CD4-positive, alpha-beta T cell treated with Interleukin-21 for 1 hour (primary cell): ENCODE measurements at places on chromosomes 7 and 10.

DNA sequence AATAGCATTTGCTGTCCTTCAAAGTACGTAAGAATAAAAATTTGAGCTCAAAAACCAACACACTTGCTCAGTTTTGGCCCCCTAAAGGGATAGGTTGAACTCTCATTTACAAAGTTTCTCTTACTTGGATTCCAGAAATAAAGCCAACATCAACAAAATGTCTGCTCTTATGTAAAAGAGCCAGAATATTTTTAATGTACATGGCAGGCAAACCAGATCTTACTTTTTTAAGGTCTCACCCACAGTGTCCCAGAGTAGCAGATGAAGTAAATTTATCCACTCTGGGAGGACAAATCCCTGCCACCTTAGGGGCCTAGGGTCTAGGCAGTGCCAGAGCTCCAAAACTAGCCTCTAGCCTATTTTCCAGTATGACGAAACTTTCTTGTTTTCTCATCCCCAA, 159.6 kb downstream of the SKAP2 start:
- DNase-seq = no peak

GRCh38 chr10:93255546-93255945, 181.9 kb downstream of the CYP26A1 start:
- no peak for DNase-seq

DNA sequence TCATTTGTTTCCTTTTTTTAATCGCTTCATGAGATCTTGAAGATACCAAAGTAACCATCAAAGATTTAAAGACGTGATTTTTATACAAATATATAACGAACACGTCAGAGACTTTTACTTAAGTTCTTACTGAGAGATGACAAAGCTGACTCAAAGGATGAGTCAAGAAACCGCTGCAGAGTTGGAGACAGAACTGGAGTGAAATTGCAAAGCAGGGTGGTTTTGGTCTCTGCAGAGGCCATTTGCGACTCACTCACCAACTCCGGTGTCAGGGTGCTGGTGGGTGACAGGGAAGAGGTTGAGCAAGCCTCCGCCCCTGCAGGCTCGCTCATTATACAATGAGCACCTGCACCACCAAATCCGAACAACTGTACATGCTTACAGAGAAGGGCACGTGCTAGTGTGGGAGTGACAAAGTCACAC, 75.2 kb downstream of the DNAJB6 start:
- DNase-seq = peak; percentile 26

GRCh38 chr7:8585591-8585990, 152.2 kb downstream of the NXPH1 start:
- DNase-seq = no peak

GRCh38 chr7:119197877-119198527, 973.5 kb downstream of the ANKRD7 start:
- DNase-seq = no peak

DNA sequence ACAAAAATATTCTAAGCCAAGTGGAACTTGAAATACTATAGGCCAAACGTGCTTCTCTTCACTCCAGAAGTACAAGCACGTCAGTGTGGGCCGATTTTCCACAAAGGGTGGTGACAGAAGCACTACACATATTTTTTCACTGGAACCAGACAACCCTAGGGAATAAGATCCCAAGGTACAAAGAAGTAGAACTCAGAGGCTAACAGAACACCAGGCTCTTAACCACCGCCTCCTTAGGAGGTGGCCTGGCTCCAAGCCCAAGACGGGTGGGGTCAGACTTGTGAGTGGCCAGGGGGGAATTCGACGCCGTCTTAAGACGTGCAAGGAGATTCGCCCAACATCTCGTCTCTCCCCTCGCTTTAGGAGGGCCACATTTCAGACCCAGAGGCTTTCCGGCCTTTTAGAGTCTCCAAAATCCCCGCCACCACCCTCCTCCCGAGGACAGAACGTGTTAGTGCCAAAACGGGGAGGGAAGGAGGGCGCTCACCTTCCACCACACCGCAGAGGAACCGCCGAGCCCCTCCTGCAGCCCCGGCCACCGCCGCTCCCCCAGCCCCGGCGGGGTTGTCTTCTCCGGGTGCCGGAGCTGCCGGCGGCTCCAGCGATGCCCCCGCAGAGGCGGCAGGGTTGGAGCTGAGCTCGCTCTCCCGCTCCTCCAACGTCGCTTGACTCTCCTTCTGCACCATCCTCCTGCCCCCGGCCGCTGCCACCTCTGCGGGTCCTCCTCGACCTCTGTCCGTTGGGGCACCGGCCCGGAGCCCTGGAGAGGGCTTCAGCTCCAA, 716 bp downstream of the OGA start:
- DNase-seq = peak; percentile 33

GRCh38 chr7:108724251-108725100, 154.8 kb downstream of the DNAJB9 start:
- DNase-seq = no peak

DNA sequence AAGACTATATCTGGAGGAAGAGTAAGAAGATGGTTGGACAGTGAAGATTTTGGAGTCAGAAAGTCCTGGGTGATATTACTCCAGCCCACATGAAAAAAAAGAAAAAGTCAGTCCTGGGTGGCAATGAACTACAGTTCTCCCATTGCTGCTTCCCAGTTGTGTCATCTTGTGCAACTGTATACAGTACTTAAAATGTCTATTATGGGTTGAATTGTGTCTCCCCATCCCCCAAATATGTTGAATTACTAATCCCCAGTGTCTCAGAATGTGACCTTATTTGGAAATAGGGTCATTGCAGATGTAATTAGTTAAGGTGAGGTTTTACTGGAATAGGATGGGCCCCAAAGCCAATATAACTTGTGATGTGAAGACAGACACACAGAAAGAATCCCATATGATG, 15.6 kb downstream of the SEC23IP start:
- no peak for DNase-seq

GRCh38 chr10:73979141-73979808, 18.6 kb upstream of the VCL start:
- no peak for DNase-seq

DNA sequence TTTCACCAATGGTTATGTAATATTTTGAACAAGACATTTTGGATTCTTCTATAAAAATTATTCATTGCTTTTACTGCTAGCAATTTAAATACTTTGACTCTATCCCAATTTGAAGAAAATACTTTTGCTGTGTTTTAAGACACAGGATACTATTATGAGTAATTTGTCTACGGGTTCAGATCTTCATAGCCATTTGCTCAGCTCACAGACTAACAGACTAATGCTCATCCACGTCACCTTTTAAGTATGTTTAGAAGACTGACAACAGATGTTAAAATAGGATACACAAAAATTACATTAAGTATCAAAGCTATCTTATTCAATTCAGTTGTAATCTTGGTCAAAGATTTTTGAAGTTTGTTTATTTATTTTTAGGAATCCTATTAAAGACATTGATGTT, 251.3 kb upstream of the CHRM2 start:
- DNase-seq = no peak

- no peak for DNase-seq
Observed at GRCh38 chr7:155790666-155791065, 21.6 kb downstream of the SHH start.

DNA sequence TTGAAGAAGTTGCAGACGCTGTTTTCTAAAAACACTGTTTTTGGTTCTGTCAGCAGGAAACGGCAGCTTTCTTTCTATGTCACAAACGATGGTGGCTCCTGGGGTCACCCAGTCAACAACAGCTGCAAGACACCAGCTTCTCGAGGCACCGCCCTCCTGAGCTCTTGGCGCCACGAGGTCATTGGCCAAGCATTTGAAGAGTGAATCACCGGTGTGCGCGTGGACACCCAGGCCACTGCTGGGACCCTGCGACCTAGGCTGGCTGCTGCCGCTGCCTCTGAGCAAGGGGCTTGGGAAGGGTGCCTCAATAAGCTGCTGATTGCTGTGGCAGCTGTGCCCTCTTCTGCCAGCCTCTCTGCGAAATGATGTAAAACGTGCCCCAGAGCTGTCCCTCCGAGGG, 22.5 kb upstream of the VIPR2 start:
- DNase-seq = no peak

GRCh38 chr10:24009736-24010135, 199.2 kb upstream of the KIAA1217 start:
- DNase-seq = no peak

DNA sequence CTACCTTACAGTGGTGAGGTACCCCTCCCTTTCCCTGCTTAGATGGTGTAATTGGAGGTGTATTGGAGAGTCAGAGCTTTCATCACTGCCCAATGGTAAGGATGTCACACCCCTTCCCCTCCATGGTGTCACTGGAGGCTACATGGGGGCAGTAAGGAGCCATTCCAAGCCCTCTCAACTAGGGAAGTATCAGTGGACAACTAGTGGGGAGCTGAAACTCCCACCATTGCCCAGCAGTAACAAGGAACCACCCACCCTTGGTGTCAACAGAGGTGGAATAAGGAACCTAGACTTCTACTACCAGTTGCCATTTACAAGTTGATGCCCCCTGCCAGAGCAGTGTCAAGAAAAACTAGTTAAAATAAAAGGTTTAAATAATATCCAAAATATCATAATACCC, 2.8 kb upstream of the HIBADH start:
- DNase-seq = no peak

DNA sequence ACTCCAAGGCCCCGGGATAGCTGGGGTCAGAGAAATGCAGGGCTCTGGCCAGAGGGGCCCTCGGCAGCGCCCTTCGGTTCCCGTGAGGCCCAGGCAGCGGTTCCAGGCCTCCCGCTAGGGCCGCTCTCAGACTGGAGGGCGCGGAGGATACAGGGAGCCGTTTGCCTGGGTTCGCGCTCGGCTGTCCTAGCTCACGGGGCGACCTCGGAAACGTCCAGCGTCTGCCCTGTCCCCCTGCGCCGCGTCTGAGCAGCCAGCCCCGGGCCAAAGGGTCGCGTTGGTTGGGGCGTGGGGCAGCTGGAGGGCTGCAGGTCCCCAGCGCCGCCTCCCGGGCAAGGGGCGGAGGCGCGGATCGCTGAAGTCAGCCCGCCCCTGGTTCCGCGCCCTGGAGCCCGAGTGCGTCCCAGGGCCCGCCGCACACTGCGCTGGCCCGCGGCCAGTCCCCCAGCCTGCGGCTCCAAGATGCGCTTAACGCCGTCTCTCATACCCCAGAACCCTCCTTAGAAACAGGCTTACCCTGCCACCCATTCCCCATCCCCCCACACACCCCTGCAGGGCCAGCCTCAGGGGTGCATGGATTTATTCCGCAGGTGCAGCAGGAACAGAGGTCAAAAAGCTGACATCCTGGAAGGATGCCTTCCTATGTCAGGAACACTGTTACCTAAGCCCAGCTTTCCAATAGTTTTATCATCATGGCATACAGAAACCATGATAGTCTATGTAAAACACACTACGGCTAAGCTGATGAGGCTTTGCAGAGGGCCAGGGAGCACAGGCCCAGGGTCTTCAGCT, 22.1 kb upstream of the OPN4 start:
- DNase-seq = no peak

- DNase-seq = no peak
Observed at GRCh38 chr10:20742737-20743541, 154.2 kb downstream of the NEBL start.

DNA sequence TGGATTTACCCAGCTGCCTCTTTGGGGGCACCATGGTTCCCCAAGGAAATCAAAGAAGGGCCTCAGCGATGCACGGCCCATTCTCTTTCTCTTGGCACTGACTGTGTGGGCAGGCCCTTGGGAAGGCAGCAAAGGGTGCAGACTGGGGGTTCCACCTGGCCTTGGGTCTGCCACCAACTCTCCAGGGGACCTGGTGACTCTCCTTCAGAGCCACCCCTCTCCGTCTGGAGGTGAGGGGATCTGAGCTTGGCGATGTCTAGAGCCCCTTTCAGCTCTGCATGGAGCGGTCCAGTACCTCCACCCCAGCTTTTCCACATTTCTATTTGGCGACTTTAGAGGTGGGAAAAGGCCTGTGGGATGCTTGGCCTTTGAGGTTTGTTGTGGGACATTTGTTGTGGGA, 69.1 kb downstream of the C10orf120 start:
- no peak for DNase-seq

GRCh38 chr7:34165466-34165865, 260.1 kb downstream of the BMPER start:
- DNase-seq = no peak

- DNase-seq = no peak
Observed at GRCh38 chr7:47100817-47101435, 481.0 kb downstream of the TNS3 start.

GRCh38 chr10:15120523-15120922, 23.4 kb downstream of the RPP38 start:
- no peak for DNase-seq

- DNase-seq = no peak
Observed at GRCh38 chr10:6211671-6212635, 9.2 kb downstream of the PFKFB3 start.

DNA sequence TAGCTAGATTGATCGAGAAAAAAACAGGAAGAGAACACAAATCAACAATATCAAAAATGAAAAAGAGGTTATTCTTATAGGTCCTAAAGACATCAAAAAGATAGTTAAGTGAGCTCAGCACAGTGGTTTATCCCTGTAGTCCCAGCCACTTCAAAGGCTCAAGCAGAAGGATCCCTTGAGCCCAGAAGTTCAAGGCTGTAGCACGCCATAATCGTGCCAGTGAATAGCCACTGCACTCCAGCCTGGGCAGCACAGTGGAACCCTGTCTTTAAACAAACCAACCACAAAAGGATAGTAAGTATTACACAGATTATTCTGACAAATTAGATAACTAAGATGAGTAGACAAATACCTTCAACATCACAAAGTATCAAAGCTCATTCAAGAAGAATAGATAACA, 83.2 kb downstream of the HBP1 start:
- DNase-seq = no peak

- no peak for DNase-seq
Observed at GRCh38 chr10:117502421-117503243, 39.9 kb upstream of the EMX2 start.

GRCh38 chr10:48796713-48797245, 112.1 kb downstream of the WDFY4 start:
- no peak for DNase-seq

DNA sequence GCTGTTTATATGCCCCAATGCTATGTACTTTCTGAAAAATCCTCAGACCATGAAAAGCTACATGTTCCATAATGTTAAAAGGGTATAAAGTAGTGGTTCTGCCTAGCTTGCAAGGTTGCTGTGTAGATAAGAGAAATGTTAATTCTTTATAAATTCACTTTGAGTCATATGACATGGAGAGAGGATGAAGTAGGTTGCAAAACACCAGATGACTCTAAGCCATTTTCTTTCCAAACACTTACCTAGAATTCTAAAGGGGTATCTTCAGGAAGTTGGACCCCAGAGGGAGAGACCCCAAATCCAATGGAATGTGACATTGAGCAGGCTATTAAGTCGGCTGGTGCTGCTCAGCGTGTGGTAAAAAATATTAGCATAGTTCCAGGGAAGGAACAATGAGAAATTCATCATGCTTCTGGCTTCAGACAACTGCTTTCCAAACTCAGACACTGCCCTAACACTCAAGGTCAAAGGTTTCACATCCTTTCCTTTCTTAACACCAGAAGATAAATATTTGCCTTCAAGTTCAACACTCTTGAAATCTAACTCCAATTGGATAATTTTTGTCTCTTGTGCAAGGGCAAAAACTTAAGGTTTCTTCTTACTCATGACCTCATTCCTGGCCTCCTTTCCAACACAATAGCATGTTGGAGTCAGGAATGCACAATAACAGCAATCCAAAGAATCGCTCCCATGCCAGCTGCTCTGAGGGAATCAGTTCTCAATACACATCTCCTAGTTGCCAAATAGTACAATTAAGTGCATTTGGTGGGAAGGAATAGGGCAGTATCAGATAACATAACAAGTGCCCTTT, 100.7 kb upstream of the AFAP1L2 start:
- no peak for DNase-seq

GRCh38 chr10:29761916-29762315, 127.1 kb upstream of the SVIL start:
- DNase-seq = no peak

- DNase-seq = no peak
Observed at GRCh38 chr10:27794157-27794556, 48.5 kb upstream of the MKX start.
